SK-N-SH treated with all-trans-retinoic acid at 6 μM for 48 hours (cell line): ENCODE measurements at places on chromosomes 5 and 9.

GRCh38 chr9:10062629-10063395 lies 550.0 kb downstream of the PTPRD start:
- ATAC-seq = no peak

- no peak for ATAC-seq
Observed at GRCh38 chr9:129746092-129746777, 6.6 kb downstream of the PTGES start.

- no peak for ATAC-seq
Observed at GRCh38 chr5:66655395-66656324, 59.5 kb downstream of the MAST4 start.

GRCh38 chr9:130630506-130631330 lies 33.7 kb upstream of the PRDM12 start:
- ATAC-seq = no peak

GRCh38 chr9:87644659-87645058 lies 81.3 kb upstream of the CTSL start:
- ATAC-seq = no peak

DNA sequence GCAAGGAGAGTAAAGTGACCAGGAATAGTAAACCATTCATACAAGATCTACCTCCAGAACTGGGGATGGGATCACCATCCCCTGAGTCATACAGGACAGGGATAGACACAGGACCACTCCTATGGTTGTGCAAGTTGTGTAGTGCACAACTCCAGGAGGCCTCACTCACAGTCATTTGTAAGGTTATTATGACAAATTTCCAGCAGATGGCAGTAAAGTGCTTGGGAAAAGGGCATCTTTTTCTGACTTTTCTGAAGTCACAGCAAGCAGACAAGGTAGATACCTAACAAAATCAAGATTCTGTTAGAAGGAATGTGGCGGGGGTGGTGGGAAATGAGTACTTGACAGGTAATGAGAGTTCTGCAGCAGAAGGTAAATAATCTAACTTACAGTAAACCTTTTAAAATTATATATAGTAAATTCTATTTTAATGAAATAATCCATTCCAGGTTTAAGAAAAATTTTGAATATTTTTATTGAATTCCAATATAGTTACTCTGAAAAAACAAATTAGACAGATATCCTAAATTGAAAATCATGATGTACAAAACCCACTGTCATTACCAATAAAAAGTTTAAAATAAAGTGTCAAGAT lies 16.7 kb upstream of the KIF27 start:
- peak; percentile 57 for ATAC-seq

GRCh38 chr5:173872957-173873305 lies 15.2 kb upstream of the CPEB4 start:
- no peak for ATAC-seq

DNA sequence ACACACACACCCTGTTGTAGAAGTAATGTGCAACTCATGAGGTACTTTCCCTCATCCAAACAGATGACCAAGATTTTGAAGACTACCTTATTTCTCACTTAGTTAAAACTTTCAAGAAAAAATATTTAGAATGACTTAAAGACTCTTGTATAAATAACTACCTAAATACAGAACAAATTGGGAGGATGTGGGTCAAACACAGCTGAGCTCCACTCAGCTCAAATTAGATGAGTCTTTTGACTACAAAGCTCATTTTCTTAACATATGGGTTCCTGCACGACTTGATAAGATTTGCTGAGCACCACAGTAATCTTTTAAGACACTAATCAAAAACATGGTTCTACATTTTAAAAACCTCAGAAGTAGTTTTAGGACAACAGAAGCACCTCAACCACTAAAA lies 8.9 kb downstream of the MTX3 start:
- no peak for ATAC-seq

DNA sequence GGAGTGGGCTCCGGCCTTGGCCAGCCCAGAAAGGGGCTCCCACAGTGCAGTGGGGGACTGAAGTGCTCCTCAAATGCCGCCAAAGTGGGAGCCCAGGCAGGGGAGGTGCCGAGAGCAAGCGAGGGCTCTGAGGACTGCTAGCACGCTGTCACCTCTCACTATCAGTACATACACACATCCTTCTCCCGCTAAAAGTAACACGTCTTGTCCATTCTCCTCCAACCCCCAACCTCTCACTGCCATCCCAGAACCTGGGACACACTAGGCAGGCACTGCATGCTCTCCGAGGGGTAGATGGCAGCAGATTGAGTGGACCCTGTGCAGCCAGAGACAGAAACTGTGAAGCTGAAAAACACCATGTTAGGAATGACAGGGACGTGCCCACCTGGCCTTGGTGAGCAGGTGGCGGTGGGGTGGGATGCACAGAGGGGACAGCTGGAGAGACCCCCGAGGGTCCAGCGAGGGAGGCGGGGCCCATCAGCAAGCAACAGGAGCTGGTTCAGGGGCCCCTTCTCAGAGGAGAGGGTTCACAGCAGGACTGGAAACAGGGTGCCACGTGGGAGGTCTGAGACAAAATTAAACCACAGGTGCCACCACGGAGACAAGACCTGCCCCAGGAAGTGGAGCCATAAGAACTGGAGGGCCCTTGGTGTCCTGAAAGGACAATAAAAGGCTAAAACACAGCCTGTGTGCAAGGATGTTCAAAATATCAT lies 16.9 kb downstream of the SEMA4D start:
- ATAC-seq = no peak

GRCh38 chr9:95023217-95024003 lies 294.1 kb downstream of the FANCC start:
- ATAC-seq = peak; percentile 43

DNA sequence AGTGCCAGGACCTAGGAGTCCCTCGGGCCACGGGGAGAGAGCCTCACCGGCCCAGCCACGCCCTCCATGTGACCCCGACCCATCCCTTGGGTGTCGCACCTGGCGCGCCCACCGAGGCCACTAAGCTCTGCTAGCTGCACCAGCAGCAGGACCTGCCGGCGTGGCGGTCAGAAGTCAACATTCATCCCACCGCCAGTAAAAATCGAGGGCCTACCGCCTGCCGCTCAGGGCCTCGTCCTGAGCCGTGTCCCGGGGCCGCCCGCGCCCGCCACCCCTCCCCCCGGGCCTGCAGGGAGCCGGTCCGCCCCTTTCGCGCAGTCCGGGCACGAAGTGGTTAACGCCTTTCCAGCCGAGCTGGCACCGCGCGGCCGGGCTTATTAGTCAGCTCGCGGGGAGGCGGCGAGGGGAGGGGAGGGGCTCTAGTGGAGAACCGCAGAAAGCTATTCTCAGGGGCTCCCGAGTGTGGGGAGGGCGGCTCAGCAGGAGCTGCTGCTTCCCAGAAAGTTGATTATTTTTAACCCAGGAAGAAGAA lies 124.4 kb downstream of the C9orf50 start:
- peak; percentile 80 for ATAC-seq
